ENCODE measurements at places on chromosomes 4 and X. TPM values are rescaled to one million over a fixed set of nuclear protein-coding genes. Genes with fewer than 3 reads are reported as not detected.

DNA sequence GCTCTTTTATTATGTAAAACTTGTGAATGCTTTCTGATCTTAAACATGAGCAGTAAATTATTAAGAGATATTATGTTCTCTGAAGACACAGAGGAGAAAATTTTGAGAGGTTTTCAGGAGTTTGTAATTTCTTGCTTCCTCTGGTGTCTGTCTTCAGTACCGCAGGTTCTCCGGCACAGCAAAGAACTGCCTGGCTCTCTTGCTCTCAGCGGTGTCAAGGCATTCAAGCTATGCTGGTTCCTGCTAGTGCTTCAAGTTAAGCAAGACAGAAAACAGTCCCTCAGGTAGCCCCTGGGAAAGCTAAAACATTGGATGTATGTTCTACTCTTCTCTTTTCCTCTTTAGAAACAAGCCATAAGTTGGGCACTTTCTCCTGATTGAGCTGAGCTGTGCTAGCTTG is 120.2 kb upstream of the CENPE start:
- DNase-seq: no peak

The UGT2B15 gene
- not detected for total RNA-seq

GRCh38 chrX:69093960-69094871 is 71.0 kb downstream of the PJA1 start:
- peak; percentile 30 for DNase-seq

The IL3RA gene
- total RNA-seq: not detected

- peak; percentile 50 for DNase-seq
Observed at GRCh38 chr4:17275836-17276235, 236.1 kb downstream of the QDPR start.

The DCAF4L1 gene
- 0.29 TPM for total RNA-seq

GRCh38 chr4:173794662-173795061 is 264.6 kb upstream of the HAND2 start:
- DNase-seq: peak; percentile 30

DNA sequence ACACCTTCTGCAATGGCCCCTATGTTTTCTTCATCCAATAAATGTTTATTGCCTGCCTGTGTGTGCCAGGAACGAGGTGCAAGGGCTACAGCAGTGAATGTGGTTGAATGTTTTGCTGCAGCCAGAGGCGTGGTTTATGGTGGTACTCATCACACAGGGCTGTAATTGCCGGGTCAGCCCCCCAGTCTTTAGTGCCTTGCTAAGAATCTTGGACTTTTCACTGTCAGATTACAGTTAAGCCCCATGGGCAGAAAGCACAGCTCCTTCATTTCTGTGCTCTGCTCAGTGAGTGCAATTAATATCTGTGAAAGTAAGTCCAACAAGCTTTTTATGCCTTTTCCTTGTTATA is 67.8 kb downstream of the TAPT1 start:
- DNase-seq: no peak

The SSX2B gene
- total RNA-seq: not detected

The PCDH10 gene
- total RNA-seq: 12.5 TPM

The XK gene
- total RNA-seq: 0.17 TPM

DNA sequence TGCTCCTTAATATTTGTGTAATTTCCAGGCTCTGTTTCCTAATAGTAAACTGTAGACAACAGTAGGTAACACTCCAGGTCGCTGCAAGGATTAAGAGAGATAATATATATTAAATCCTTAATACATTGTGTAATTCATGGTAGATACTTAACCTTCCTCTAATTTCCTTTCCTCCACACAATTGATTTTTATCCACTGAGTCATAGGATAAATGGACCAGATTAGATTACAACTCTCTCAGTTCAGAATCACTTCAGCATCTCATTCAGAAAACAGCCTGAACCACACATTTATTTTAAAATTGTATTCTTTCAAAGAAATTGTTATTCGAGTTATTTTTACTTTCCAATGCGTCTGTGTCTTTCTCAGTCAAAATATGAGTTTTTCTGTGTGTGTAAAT is 17.1 kb downstream of the GK2 start:
- no peak for DNase-seq

The CXCL1 gene
- total RNA-seq: 11.4 TPM

- DNase-seq: no peak
Observed at GRCh38 chr4:40937140-40937725, 187.5 kb downstream of the NSUN7 start.

The USP17L11 gene
- not detected for total RNA-seq

GRCh38 chr4:26746802-26747213 is 113.8 kb upstream of the STIM2 start:
- no peak for DNase-seq

DNA sequence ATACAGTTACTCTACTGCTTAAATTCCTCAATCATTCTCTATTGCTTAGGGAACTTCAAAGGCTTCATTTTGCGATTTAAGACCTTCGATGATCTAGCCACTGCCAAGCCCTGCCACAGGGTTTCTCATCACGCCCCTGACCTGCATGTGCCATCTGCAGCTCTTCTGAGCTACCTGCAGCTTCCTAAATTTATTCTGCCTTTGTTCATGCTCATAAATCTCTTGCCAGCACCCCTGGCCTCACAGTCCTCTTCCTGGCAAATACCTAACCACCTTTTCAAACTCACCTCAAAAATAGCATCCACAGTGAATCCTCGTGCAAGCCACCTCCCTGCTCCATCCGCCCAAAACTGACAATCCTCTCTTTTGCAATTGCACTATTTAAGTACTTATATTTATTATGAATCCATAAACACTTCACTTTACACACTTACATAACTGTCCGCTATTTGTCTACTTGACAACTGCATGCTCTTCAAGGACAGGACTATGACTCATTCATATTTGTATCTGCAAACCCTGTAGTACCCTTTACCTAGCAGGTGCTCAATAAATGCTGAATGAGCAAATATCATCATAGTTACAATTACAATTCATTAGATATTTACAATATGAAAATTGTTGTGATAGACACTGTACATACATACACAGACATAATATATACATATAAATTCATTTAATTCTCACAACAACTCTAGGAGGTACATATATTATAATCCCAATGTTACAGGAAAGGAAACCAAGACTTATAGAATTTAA is 280.0 kb upstream of the RASGEF1B start:
- DNase-seq: no peak

The ZNF275 gene
- 14.9 TPM for total RNA-seq

DNA sequence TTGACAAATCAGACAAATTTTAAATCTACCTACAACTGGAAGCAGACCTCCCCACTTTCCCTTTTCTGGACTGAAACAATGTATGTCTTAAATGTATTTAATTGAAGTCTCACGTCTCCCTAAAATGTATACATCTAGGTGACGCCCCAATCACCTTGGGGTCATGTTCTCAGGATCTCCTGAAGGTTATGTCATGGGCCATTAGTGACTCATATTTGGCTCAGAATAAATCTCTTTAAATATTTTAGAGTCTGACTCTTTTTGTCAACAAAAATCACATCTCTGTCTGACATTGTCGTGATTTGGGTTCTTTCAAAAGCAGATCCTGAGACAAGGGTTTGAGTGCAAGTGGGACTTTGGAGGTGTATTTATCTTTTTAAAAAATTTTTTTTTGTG is 26.2 kb upstream of the BOD1L1 start:
- DNase-seq: no peak

DNA sequence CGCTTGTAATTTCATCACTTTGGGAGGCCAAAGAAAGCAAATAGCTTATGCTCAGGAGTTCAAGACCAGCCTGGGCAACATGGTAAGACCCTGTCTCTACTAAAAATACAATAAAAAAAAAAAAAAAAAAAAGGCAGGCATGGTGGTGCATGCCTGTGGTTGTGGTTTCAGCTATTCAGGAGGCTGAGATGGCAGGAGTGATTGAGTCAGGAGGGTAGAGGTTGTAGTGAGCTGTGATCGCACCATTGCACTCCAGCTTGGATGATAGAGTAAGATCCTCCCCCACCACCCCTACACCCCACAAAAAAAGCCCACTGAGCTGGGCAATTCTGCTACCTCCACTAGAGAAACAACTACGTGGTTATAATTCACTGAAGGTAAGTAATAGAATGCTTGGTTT is 118.8 kb upstream of the PCDH18 start:
- peak; percentile 76 for DNase-seq

GRCh38 chr4:52015366-52015765 is 4.8 kb downstream of the LRRC66 start:
- DNase-seq: no peak

The GABRB1 gene
- total RNA-seq: not detected

- DNase-seq: no peak
Observed at GRCh38 chr4:891747-892146, 40.4 kb downstream of the GAK start.

The ANXA3 gene
- total RNA-seq: 68.7 TPM

- no peak for DNase-seq
Observed at GRCh38 chrX:38881066-38881465, 79.8 kb downstream of the MID1IP1 start.
